ENCODE measurements at places on chromosomes 4 and X. TPM values are rescaled to one million over a fixed set of nuclear protein-coding genes. Genes with fewer than 3 reads are reported as not detected.

CYLC1 gene
- not detected for total RNA-seq

UGT8 gene
- not detected for total RNA-seq

P2RY10 gene
- total RNA-seq: 34.1 TPM

ARFIP1 gene
- 13.0 TPM for total RNA-seq

GAGE12E gene
- total RNA-seq: not detected

IL9R gene
- 8.5 TPM for total RNA-seq

ADGRA3 gene
- 23.1 TPM for total RNA-seq

LAS1L gene
- 61.0 TPM for total RNA-seq

SHOX gene
- not detected for total RNA-seq

SSX4 gene
- total RNA-seq: not detected

SPOCK3 gene
- not detected for total RNA-seq
